Dermis blood vessel endothelial cell (primary cell): ENCODE measurements at places on chromosomes 12 and 14. TPM values are rescaled to one million over a fixed set of nuclear protein-coding genes. Genes with fewer than 3 reads are reported as not detected.

GRCh38 chr12:94046626-94047410, 101.6 kb upstream of the PLXNC1 start:
- no peak for DNase-seq

- no peak for DNase-seq
These were observed 24.1 kb downstream of the DUSP16 start for GRCh38 chr12:12538535-12538934.

- no peak for DNase-seq
These were observed 28.7 kb upstream of the P2RX4 start for GRCh38 chr12:121181181-121181580.

DNA sequence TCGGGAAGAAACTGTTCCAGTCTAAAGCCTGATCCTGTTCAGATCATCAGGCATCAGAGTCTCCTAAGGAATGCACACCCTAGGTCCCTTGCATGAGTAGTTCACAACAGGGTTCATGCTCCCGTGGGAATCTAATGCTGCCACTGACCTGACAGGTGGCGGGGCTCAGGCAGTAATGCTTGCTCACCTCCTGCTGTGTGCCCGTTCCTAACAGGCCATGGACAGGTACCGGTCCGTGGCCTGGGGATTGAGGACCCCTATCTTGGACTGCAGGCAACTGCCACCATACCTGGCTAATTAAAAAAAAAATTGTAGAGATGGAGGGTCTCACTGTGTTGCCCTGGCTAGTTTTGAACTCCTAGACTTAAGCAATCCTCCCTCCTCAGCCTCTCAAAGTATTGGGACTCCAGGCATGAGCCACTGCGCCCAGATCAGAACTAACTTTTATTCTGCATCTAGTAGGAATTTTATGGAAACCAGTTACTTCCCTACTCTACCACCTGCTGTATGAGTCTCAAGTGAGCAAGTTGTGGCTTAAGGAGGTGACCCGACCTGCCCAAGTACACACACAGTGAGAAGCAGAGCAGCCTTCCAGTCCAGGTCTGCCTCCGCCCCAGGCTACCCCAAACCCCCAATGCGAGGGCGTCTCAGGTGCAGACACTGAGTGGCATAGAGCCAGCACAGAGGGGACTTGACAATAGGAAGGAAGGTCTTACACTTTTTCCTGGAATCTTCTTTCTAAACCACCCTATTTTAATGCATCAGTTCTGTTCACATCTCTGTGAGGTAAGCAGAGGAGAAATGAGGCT, 2.5 kb upstream of the PAPLN start:
- no peak for DNase-seq

DNA sequence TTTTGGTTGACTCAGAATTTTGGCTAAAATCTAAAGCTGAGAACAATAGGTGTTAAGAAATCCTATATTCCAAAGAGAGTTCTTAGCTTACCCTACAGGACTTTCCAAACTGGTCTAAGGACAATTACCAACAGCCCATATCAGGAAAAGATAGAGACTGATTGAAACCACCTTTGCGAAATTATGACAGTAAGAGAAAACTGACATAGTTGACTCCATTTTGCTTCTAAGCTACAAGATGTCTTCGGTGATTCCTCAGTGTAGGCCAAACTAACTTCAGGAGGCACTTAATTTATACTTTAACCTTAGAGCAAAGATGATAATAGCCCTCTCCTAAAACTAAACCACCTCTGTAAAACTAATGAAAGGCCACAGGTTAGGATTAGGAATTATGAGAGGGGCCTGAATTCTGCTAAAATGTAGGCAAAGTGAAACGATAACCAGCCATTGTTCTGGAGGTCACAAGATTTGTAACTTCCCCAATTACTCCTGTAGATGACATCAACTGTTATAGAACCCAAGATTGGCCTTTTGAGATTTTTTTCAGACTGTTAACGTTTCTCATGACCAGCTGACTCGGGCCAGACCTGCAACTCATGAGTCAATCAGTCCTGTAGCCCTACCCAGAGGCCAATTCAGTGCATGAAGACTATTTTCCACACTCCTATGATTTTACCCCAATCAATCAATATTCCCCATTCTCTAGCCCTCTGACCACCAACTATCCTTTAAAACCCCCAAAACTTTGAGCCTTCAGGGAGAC, 43.0 kb downstream of the KLRG1 start:
- no peak for DNase-seq

DNA sequence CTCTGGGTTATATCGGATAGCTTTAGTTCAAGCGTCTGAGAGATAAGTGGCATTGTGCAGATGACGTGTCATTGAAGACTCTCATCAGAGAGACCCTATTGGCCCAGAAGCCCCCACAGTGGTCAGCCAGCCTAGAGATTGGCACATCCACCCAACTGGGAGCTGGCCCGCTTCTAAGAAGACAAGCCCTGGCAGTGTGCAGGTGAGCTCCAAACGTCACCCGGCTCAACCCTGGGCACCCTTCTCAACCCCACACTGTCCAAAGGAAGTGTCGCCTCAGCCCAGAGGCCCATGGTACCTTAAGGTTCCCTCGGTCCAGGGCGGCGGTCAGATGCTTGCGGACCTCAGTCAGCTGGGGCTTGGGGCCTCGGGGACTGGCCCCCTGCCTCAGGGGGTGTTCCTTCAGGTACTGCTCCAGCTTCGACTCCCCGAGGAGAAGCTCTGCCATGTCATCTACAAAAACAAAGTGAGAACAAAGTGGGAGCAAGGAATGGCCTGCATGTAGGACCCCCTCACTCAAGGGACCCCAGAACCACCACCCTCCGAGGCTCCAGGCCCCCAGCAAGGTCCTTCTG, 30.3 kb downstream of the TTC7B start:
- no peak for DNase-seq

DNA sequence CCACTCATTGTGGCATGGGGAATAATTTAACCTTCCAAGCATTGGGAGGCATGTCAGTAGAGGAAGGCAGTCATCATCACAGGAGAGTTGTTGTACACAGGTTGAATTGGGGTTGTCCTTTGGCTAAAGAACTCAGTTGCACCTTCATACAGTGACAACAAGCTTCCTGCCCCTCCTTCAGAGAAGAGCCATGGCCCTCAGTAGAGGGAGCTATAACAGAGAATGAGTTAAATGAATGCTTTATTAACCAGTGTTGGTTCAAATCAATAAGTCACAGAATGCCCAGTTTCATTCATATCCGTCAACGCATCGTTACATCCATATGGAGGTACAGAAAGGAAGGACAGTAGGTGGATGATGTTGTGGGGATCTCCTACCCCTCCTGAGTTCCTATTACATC, 4.8 kb downstream of the IFNG-AS1 start:
- DNase-seq = no peak

GRCh38 chr14:61480704-61481285, 159.4 kb downstream of the PRKCH start:
- no peak for DNase-seq

- DNase-seq = no peak
These were observed 11.0 kb downstream of the PXMP2 start for GRCh38 chr12:132698341-132698740.

DNA sequence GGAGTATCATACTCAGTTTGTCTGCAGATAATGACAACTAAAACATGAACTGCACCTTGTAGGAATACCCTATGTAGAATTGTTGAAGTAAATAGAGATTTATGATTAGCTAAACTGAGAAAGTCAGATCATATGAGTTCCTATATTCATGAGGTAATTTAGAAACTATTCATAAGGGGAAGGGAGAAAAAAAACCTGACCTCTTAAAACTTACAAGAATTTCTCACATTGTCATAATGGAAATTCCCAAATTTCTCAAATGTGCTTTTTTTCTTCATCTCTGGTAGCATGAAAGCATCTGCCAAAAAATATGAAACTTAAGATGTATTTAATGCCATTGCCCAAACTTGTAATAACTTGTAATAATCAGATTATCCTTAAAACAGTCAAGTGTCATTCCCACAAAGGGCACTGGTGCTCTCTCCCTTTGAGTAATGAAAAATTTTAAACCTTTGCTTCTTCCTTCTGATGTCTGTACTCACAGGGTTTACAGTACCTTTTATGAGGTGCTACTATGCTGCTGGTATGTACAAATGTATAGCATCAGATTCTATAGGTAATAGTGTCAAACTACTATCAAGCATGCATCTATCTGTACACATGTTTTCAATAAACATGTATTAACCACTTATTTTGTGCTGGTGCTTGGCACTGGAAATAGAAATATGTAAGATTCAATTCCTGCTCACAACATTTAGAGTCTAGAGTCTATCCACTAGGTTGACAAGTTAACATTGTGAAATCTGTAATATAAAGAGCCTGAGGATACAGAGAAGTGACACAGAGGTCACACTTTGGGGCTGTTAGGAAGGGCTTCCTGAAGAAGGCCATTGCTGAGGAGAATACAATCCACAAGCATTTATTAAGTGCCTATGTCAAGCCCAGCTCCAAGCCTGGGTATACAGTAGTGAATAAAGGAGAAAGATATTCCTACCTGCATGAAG, 17.4 kb upstream of the DRAM1 start:
- DNase-seq = no peak

GRCh38 chr14:77260631-77261030, 10.4 kb downstream of the NGB start:
- DNase-seq = no peak

GRCh38 chr12:121810833-121811433, 7.1 kb downstream of the SETD1B start:
- no peak for DNase-seq

DNA sequence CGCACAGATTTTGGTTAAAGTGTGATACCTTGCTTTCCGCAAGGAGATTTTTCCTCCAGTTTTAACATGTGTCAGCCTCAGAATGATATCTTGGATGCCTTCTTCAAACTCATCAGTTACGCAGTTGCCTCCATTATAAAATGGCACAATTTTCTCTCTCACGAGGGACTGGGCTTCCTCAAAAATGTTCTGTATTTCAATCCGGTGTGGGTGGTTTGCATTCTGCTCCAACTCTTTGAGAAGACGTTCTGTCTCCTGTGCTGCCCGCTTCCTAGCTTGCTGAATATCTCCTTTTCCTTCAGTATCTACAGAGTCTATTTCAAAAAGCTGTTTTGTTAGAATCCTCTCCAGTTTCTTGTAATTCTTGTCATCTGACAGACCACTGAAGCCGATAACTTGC, 1.8 kb downstream of the BAG5 start:
- no peak for DNase-seq

DNA sequence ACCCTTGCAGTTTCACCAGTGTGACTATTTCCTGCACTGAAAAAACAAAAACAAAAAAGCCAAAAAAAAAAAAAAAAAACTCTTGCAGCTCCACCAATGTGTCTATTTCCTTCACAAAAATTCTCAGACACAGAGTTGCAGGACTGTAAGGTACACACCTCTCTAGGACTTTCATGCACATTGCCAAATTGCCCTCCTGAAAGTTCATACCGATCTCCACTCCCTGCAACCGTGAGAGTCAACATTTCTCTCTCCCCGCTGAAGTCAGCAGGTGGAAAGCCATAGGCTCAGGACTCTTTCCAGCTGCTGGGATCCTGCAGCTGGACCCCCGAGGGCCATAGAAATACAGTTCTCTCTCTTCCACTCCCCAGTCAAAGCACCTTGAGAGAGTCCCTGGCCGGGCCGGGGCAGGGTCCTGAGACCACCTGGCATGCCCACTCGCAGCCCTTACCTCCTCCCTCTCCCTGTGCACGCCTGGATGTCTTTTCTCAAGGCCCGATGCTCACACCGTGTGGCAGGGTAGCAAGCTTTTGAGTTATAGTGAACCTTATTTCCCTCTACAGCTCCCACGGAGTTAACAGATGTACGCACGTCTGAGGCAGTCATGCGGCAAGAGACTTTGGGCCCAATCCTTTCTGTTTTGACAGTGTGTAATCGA, 23.6 kb downstream of the MMAB start:
- no peak for DNase-seq

GRCh38 chr14:68814539-68815297, 21.9 kb upstream of the ZFP36L1 start:
- DNase-seq = peak; percentile 69

GRCh38 chr12:13046964-13047363, 2.8 kb downstream of the FAM234B start:
- DNase-seq = no peak

Gene RILPL2
- total RNA-seq = 3.8 and 4.1 TPM in 2 replicates

Gene NGB
- 0.05 TPM in 1 of 2 replicates, not detected in the other for total RNA-seq

Gene TAS2R14
- total RNA-seq = 0.74 and 2.0 TPM in 2 replicates

Gene TRHDE
- total RNA-seq = 0.05 and 0.51 TPM in 2 replicates

Gene WSCD2
- total RNA-seq = not detected in 2 replicates

Gene MDP1
- 5.9 and 23.7 TPM in 2 replicates for total RNA-seq

Gene ESPL1
- total RNA-seq = 4.8 and 16.5 TPM in 2 replicates

Gene CCDC177
- total RNA-seq = not detected in 2 replicates
